ENCODE measurements at places on chromosomes 3 and 15.

GRCh38 chr3:119937229-119937628 is 155.3 kb downstream of the NR1I2 start:
- DNase-seq: peak; percentile 62

- DNase-seq: no peak
These were observed 228.0 kb upstream of the ADAMTS9 start for GRCh38 chr3:64915778-64916177.

DNA sequence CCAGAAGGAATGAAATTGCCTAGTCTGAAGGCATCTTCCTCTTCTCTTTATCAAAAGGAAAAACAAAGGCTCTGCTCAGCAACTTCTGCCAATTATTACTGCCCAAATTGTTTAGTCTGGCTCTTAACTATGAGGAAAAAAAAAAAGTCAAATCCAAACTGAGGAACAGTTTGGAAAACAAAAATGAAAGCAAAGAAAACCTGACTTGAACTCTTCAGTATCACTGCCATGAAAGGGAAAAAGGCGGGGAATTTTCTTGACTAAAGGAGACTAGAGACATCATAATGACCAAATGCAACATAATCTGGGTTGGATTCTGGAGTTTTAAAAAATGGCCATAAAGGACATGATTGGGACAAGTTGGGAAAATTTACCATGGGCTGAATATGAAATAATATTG is 156.3 kb downstream of the STT3B start:
- no peak for DNase-seq

- no peak for DNase-seq
These were observed 208.3 kb upstream of the PLSCR5 start for GRCh38 chr3:146813496-146813895.

DNA sequence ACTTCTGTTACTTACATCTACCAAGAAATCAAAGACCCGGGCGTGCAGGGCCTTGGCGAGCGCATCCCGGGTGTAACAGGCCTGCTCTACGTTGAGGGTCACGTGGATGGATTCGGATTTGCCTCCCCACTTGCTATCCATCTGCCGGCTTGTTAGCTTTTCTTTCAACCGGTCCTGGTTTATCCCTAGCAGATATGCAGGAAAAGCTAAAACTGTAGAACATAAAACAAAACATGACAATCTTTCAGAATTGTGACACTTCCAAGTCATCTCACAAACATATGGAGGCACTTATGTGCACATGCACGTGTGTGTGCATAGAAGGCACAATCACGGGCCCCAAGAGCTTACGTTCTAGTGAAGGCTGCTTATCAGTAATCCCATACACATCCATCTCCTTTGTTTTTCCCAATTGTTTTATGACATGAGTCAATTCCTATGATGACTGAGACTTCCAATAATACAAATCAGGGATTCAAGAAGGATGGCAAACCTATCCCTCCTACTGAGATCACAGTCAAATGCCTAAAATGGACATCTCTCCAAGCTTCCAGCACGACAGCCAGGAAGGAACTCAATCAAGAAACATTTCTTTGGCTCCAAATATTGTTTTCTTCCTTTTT is 11.3 kb downstream of the LDHAL6B start:
- no peak for DNase-seq

- DNase-seq: no peak
These were observed 21.4 kb downstream of the HDC start for GRCh38 chr15:50244153-50244552.

DNA sequence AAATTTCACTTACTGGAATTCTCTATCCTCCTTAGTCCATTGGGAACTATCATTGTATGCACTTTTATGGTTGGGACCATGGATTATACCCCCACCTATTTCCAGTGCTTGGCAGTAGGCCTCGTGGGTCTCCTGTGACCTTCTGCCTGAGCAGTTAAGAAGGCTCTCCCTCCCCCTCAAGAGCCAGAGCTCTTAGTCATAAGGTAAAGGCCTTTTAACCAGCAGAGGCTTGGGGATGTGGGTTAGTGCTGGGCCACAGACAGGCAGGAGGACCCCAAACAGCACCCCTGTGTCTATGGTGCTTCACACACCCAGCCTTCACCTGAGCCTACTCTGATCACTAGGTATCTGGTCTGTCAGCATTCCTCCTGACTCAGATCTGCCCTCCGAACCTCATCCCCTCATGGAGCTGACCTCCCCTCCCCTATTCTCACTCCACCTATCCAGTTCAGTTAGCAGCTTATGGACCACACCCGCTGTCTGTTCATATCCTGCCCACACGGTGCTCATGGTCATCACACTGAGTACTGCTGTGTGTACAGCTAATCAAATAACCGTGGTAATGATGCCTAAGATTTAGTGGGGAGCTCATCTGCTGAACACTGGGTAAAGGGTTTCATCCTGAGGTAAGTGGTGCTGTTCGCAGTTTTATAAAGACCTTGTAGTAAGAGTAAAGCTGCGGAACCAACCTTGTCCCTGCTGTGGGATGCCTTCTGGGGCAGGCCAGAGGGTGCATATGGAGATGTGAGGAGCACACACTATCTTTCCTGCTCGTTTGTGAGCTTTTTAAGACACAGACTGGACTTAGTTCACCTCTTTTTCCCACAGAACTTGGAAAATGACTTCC is 40.9 kb downstream of the KLHL18 start:
- DNase-seq: no peak

DNA sequence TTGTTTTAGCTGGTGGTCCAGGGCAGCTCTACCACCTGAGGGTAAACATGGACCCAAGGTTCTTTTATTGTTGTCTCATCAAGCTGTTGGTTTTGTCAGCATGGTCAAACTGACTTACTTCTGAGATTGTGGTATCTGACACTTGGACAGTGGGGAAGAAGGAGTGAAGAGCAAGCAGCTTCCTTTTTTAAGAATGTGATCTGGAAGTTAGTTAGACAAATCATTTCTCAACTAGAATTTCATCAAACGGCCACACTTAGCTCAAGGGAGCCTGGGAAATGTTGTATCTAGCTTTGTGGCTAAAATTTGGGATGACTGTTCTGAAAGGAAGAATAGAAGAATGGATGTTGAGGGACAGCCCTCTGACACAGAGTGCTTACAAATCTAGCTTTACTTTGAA is 215.2 kb downstream of the ZNF621 start:
- no peak for DNase-seq

GRCh38 chr3:49016414-49017228 is 1.8 kb downstream of the DALRD3 start:
- DNase-seq: no peak

- no peak for DNase-seq
These were observed 33.2 kb downstream of the CAPN3 start for GRCh38 chr15:42392309-42393024.

DNA sequence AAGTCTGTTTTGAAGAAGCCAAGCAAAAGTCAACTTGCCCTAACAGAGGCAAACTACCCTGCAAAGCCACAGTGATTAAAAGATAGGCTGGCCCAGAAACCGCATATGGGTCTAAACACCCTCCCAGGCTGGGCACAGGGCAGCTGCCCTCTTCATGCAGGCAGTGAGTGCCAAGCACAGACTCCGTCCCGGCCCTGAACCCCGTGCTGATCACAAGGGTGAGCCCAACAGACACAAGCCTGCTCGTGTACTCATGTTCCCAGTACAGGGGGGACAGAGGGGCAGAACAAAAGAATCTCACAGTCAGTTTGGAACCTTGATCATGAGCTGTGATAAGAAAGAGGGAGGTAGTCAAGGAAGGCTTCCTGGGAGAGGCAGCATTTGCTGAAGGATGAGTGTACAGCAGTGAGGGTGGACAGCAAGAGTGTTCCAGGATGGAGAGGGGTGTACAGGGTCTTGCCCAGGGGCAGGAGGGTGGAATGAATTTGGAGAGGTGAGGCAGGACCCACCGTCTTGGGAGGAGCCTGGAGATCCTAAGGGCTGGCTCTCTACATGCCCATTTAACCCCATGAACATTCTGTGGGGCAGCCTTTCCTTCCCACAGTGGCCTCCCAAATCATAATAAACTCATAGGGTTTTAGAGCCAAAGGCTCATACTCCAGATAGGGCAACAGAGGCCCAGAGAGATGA is 43.2 kb upstream of the PRR23E start:
- no peak for DNase-seq

DNA sequence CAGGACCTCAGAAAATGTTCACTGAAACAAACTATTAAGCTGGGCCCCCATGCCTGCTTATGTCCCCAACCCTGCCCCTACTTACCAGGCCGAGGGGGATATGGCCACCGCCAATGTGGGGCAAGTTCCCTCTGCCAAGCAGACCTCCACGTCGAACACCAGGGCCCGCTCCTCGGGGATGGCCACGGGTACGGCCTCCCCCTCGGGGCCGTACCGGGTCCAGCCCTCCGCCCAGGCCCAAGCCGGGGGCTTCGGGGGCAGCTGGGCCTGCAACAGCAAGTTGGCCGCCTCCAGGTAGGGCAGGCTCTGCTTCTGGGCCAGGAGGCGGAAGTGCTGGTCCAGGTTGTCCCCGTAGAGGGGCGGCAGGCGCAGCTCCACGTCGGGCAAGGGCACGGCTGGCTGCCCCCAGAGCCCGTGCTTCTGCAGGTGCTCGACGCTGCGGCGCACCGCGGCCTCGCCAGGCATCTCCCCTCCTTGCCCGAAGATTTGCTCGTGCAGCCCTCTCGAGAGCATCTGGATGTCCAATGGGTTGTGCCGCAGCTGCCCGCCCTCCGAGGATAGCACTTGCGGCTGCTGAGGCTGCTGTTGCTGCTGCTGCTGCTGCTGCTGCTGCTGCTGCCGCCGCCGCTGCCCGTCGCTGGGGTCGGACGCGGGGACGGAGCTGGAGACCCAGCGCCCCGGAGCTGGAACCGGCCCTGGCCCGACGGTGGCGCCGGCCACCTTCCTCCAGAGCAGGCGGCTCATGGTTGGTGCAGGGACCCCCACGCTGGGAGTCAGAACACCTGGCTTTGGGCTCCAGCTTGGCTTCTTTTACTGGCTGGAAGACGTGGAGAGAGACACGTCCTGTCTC is 1.4 kb downstream of the POLG start:
- DNase-seq: no peak

DNA sequence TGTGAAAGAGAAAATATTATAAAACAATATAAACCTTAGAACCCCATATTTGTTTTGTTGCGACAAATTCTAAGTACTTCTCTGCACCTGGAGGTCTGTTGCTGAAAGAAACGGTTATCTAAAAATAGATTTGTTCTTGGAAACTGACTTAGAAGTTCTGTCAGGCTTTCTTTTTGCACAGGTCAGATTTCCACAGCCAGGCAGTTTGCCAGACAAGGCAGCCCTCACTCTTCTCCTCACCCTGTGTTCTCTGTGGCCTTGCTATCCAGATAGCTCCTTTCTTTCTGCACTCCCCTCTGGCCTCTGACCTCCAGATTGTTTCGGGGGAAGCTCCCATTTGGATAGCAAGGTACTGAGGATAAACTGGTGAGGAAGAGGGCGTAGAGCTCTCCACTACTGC is 413.3 kb upstream of the ONECUT1 start:
- DNase-seq: no peak

GRCh38 chr3:69288161-69288895 is 97.6 kb downstream of the FRMD4B start:
- DNase-seq: peak; percentile 74

DNA sequence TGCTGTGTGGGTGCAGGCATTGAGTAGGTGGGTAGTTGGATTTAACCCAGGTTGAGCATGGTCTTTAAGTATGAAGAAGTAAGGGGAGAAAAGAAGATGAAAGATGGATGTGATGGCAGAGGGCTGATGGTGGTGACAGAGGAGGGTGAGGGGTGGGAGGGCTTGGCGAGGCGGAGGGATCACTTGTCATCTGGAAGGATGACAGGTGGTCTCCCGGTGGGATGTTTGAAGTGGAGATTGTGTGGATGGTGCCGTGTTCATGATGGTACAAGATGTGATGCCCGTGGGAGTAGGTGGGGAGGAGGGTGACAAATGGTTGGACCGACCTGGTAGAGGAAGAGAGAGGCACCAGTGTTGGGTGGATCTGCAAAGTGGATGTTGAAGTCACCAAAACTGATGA is 208.8 kb downstream of the RPLP1 start:
- DNase-seq: no peak

GRCh38 chr15:77580996-77581682 is 51.6 kb downstream of the LINGO1 start:
- DNase-seq: no peak

- DNase-seq: peak; percentile 91
These were observed 5.1 kb upstream of the CYP8B1 start for GRCh38 chr3:42880601-42881451.

DNA sequence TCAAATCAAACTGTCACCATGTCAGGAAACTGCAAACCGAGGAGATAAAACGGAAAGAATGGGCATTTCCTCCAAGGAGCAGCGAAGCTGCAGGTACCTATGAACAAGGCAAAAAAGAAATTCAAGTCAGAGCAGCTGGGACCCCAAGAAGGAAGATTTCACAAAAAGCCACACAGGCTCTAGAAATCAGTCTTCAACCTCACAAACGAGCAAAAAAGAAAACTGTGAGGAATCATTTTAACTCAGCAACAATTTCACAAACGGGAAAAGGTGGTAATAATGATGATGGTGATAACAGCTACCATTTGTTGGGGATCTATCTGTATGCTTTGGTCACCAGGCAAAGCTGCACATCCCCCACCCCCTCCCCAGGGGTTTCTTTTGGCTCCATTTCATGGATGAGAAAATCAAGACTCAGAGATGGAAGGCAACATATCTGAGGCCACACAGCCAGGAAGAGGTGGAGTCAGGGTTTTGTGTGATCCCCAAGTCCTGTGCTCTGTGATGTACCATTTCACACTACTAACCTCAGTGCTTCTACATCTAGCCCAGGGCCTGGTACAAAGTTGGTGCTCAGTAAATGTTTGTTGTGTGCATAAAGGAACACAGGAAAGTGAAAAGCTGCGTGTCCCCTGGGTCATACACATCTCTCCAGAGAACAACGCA is 109.9 kb downstream of the IQSEC1 start:
- peak; percentile 31 for DNase-seq

All from activated T-cell treated with anti-CD3 and anti-CD28 coated beads, Interleukin-2, amount 50 U/mL, for 72 hours (primary cell).